ENCODE measurements at places on chromosomes 4 and X.

DNA sequence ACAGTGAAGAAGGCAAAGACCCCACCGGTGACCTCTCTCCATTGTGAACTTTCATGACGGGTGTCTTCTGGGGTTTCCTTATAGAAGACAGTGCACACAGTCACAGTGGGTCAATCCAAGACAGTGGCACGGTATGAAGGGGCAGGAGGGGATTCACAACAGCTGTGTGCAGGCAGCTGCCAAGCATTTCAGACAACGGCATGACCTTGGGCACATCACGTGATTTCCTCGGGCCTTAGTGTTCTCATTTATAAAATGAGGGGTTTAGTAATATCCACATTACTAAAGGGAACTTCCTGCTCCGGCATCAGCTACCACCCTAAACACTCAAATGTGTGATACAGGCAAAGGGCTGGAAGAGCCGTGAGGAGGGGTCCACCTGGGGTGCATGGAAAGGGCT, 42.9 kb downstream of the RBM47 start:
- DNase-seq, result no peak

DNA sequence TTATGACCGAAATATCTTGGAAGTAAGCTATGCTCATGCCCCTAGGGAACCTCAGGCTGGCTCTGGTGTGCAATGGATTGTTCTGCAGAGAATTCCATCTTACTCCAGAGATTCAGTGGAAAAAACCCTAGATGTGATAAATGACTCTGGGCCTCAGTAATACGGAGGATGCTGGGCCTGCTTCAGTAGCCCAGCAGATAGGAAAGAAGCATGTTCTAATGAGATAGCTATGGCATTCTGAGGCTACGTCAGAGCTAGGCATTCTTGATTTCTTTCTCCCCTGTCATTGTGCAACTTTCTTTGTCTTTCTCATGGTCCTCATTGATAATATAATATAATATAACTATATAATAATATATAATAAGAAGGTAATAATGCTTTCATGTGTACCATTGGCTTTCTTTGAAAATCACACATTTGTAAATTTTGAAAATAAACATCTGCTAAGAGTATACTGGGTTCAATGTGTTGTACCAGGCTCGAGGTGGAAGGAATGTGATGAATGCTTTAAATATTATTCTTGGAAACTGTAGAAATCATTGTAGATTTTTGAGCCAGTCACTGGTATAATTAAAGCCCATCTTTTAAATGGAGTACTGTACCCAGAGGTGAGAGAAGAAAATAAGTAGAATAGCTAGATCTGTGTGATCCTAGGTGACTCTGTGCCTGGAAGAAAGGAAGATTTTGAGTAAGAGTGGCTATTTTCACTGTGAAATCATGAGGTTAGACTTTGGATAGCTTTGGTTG, 152.0 kb downstream of the IL15 start:
- DNase-seq, result no peak

DNA sequence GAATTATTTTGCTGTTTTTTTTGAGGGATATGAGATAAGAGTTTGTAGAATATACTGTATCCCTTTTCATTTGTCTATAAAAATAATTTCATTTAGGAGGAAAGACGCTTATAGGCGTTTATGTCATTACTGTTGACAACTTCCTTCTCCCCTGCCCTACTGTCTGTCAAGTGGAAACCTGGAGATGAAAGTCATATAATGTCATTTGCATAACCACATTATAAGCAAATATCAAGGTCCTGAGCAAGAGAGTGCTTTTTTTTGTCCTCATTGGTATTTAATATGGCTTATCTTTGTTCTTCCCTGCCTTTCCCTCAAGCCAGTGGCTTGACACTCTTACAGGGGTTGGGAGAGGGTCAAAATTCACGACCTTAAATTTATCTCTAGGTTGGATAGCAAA, 55.8 kb downstream of the LRP2BP start:
- DNase-seq, result no peak

DNA sequence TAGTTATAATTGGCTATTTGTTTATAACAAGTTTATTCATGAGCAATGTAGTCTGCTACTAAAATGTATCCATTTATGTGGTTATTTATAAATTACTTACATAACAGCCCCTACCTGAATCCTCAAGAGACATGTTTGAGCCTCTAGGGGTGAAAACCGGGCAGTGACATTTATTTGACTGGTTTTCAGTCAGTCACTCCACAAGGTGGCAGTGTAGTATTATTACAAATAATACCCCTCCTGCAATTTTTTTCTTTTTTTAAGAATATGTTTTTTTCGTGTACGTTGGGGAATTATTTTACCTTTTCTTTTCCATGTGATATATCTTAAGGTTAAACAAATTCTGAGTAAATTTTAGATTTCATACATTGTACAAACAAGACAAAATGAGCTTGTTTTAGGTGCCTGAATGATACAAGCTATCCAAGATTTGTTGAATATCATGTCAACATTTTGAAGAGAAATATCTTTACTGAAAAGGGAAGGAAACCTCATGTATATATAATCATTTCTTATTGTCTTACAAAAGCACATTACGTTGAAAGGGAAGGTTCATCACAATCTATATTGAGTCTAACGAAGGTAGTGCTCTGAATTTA, 598.7 kb upstream of the TECRL start:
- peak; percentile 66 for DNase-seq

- no peak for DNase-seq
Observed at GRCh38 chr4:56118055-56118454, 169.3 kb downstream of the CEP135 start.

GRCh38 chrX:79530310-79531108, 163.4 kb upstream of the ITM2A start:
- DNase-seq, result no peak

DNA sequence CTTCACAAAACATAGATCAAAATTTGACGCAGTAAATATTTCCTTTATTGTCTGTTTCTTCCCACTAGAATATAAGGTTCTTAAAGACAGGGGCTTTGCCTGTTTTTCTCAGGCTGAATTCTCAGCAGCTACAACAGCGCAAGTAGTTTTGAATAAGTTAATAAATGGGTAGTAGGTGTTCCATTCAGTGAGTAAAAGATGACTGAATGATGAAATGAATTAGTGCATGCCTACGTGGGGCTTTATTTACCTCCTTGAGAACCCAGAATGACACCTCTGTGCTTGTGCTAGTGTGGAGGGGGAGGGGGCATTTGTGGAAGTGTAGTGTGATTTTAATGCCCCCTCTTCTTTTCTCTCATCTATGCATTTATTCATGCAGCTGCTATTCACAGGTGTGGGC, 278.9 kb downstream of the FBXW7 start:
- DNase-seq, result no peak

DNA sequence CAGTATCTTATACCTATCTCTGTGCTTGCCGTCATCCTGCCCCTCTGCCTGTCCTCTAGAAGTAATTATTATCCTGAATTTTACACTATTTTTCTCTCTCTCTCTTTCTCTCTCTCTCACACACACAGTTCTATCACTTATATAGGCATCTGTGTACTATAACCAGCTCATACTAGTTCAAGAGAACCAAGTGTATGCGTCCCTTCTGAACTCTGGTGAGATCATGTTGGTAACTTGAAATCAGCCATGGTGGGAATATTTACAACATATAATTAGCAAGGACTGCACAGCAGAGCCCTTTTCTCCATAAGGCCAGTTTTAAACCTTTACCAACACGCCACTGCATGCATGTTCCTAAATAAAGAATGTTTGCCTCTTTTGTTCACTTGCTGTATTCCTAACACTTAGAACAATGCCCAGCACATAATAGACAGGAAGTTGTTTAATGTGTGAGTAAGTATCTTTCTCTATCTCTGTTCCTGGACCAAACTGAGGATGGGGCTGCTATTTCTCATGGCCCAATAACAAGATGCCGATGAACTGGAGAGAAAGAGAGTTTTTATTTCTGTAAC, 51.1 kb upstream of the IL21 start:
- DNase-seq, result no peak

- DNase-seq, result no peak
Observed at GRCh38 chr4:52358366-52358765, 300.7 kb downstream of the USP46 start.

DNA sequence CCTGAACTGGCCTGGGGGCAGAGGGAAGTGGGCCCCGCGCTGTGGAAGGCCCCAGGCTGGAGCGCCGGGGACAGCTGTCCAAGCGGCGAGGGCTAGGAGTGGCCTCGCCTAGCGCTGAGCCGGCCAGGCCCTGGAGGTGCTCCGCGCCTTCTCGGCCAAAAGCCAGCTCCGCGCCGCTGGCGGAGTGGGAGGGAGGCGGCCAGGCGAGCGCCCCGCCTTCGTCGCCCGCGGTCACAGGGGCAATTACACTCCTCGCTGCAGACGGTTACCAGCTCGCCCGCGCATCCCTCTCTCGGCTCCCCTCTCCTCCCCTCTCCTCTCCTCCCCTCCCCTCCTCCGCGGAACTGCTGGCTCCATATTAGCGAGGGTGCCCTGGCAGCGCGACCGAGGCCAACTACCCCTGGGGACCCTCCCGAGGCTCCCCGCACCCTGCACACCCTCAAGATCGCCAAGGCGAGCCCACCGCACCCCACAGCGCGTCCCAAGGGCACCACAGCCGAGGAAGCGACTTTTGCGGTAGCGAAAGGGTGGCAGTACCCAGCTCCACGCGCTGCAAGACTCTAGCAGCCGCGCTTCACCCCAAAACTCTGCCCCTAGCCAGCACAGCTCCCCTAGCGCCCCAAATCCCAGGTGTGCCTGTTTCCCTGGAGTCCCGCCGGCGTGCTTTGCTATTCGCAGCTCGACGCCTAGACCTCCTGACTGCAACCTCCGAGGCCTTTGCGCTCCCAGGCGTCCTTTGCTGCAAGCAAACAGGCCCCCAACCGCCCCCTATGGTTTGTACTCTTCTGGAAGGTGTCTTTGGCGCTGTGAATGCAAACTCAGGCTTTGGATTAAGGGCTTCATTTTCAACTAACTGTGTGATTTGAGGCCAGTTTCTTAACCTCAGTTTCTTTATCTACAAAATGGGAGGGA, 91.4 kb downstream of the BCOR start:
- DNase-seq, result no peak

DNA sequence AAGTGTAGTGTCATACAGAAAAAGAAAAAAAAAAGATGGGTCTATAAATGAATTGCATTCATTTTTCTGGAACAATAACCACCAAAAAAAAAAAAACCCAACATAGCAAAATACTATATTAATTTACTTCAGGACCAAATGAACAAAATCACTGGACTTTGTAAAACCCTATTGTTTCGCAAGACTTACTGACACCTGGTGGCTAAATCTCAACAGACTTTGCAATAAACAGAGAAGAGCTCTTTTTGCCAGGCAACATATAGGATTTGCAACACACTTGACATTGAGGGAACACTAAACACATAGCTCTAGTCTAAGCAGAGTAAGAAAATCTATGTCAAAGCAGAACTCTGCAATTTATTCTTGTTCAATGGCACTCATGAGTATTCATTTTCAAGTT, 990.2 kb downstream of the STPG2 start:
- DNase-seq, result peak; percentile 18

GRCh38 chr4:173505924-173506518, 24.0 kb downstream of the HAND2 start:
- DNase-seq, result no peak

- no peak for DNase-seq
Observed at GRCh38 chrX:19190902-19191301, 68.6 kb upstream of the ADGRG2 start.

DNA sequence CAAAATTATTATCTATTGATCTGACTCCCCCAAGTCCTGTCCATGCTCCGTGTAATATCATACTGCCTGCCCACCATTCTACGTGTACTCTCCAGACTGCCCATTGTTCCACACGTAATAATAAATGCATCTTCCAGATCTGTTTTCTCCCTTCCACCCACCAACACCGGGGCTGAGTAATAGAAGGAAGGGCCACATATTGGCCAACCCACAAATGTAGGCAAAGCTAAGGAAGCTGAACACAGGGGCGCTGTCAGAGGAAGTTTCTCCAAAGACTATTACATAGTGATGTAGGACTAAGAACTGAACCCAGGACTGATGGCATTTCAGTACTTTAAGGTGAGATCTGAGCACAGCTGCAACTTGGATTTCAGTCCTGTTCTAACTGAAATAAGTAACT, 135.8 kb upstream of the GUCY1A1 start:
- DNase-seq, result no peak

GRCh38 chrX:110795645-110796406, at the start of gene CHRDL1:
TSS of gene CHRDL1 (minus strand) at chrX:110795817. CDS start at chrX:110792181, 3,636 bp downstream.
- no peak for DNase-seq

GRCh38 chrX:39830414-39830813, 267.3 kb downstream of the BCOR start:
- DNase-seq, result no peak

DNA sequence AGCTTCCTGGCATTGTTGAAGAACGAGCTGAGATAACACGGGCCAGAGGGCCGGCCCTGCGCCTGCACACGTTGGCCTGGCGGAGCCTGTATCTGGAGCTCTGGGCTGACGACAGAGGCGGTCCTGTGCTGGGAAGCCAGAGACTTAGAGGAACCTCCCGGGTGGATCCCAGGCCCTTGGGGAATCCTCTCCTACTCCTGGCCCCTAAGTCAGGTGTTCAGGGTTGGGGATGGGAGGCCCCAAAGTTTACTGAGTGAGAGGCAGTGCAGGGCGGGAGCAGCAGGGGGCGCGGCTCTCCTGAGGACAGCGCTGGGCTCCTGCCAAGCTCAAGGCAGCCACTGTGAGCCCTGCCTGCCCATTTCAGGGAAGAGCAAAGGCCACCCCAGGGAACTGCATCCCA, 2.5 kb upstream of the HTRA3 start:
- DNase-seq, result no peak

- DNase-seq, result no peak
Observed at GRCh38 chr4:113145519-113146291, 96.3 kb downstream of the ANK2 start.

DNA sequence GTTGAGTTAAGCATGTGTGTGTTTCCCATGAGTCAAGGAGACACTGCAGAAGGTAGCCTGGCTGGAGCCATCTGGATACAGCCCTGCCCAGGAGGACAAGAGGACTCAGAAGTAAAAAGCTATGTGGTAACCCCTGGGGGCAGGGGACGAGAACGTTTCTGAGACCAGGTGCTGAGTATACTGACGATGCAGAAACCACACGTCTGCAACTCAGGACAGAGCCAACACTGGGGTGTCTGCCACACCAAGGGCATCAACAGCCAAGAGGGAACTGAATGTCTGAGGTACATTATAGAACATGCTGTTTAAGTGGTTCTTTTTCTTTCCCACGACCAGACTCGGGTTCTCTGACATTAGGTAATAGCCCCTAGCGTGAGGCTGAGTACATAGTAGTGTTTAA, 94.1 kb upstream of the GPR34 start:
- no peak for DNase-seq

- DNase-seq, result peak; percentile 29
Observed at GRCh38 chr4:137156054-137156453, 376.2 kb downstream of the PCDH18 start.

DNA sequence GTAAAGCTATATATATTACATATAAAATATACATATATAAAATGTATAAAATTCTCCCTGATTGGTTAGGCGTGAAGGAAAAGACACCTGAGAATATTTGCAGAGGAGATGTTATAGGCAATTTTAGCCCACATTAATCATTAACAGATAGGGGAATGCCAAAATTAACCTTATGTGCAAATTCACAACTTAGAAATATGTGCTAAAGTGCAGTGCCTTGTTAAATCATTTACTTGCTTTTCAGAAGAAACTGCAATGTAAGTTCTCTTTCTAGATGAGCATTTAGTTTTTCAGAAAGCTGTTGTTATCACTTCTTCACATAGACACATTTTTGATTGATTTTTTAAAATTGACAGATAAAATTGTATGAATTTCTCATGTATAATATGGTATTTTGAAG, 5.6 kb downstream of the TASL start:
- DNase-seq, result no peak
